ENCODE measurements at places on chromosomes 5 and 9.

DNA sequence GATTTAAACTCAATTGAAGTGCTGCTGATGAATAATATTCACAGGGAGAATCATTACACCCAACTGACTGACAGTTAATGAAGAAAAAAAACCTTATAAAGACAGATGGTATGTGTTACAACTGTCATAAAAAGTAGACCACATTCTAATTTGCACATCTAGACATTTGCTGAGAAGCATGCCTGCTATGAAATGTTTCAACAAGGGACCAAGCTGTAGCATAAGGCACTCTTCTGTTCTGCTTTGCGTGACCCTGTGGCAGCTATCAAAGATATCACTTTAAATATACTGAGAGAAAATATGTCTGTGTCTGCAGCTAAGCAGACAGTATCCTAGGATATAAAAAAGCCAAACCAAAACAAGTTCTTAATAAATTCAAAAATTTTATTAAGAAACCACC is 153.7 kb downstream of the TMEM232 start:
- no peak for DNase-seq

GRCh38 chr9:114503522-114504340 is 1.5 kb downstream of the WHRN start:
- DNase-seq = no peak

- DNase-seq = no peak
Measured at GRCh38 chr5:83562791-83563557, 91.4 kb downstream of the VCAN start.

GRCh38 chr9:68805890-68806517 is 101.0 kb downstream of the PIP5K1B start:
- DNase-seq = no peak

DNA sequence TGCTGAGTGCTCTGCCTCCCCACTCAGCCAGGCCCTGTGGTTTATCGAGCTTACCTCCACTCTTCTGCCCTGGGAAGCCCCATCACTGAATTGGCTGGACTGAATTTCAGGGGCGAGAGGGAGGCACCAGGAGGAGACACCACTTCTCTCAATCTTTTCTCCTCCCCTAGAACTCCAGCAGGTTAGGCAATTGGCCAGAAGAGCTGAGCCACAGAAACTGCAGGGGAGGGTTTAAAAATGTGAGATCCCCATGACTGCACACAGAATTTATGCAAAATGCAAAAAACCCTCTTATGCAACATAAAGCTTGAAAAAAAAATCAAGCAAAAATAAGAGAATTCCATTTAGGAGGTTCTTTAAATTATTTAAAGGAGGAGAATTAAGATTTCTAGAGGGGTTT is 29.9 kb downstream of the TUT7 start:
- DNase-seq = no peak

- DNase-seq = no peak
Measured at GRCh38 chr5:126166368-126166767, 256.8 kb upstream of the GRAMD2B start.

DNA sequence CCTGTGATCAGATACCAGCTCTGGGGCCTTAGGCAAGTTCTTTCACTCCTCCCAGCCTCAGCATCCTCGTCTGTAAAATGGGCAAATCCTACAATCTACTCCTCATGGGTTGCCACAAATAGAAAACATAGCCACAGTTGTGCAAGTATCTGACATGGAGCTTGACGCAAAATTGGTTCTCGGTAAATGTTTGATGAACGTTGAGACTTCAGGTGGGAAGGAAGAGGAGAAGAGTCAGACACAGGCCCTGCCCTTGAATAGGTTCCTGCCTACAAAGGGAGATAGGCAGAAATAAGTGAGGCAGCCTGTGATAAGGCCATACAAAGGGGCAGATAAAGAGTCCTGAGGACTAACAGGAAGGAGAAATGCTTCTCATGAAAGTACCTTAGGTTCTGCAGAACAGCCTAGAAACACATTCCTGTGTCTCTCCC is 26.1 kb upstream of the CPEB4 start:
- DNase-seq = no peak

- DNase-seq = no peak
Measured at GRCh38 chr9:135269912-135270830, 182.7 kb downstream of the OLFM1 start.

GRCh38 chr5:40841068-40841805 is at the start of gene CARD6:
Gene CARD6, plus strand, starts transcription at chr5:40841367. Its CDS starts 16 bp downstream, at chr5:40841383.
- no peak for DNase-seq

GRCh38 chr5:120684749-120685415 is 220.8 kb downstream of the PRR16 start:
- DNase-seq = no peak

GRCh38 chr5:172743112-172743959 is 27.7 kb downstream of the DUSP1 start:
- no peak for DNase-seq

GRCh38 chr9:127711226-127711701 is 4.2 kb downstream of the PTRH1 start:
- no peak for DNase-seq

DNA sequence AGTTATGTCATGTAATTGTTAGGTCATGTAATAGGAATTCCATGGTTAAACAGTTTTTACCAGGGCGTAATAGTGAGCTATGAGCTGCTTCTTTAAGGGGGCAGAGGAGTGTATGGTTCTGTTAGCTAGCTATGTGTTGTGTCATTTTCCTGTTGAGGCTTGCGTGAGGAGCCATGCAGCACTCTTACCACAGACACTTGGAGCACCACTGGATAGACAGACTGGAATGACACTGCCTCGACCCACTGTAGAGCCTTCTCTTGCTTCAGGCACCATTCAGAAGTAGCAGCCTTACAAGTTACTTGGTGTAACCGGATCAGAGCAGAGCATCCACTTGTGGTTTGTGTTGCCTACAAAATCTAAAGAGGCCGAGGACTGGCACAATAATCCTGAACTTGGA is 28.3 kb upstream of the STOM start:
- DNase-seq = no peak

- no peak for DNase-seq
Measured at GRCh38 chr9:13707612-13708576, 428.4 kb upstream of the MPDZ start.

- DNase-seq = no peak
Measured at GRCh38 chr5:142697356-142698255, 11.7 kb upstream of the FGF1 start.

GRCh38 chr5:159286420-159287035 is 23.4 kb downstream of the UBLCP1 start:
- no peak for DNase-seq

GRCh38 chr5:96919754-96920197 is 16.1 kb upstream of the LNPEP start:
- no peak for DNase-seq

DNA sequence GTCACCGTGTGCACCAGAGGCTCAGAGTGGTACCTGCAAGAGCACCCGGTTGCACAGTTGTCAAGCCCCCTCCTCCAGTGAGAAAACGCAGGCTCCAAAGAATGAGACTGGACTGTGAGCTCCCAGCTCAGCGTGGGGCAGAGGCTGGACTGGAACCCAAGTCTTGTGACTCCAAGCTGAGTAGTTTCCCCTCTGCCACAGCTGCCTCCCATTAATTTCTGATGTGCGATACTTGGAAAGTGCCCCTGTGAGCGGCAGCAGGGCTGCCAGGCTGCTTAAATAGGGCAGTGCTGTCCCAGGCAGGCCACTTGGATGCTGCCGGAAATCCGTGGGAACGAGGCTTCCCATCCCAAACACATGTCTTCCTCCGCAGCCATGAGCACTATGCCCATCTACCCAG is 62.2 kb upstream of the ANGPTL2 start:
- no peak for DNase-seq
